ENCODE measurements at places on chromosomes 7 and 10.

DNA sequence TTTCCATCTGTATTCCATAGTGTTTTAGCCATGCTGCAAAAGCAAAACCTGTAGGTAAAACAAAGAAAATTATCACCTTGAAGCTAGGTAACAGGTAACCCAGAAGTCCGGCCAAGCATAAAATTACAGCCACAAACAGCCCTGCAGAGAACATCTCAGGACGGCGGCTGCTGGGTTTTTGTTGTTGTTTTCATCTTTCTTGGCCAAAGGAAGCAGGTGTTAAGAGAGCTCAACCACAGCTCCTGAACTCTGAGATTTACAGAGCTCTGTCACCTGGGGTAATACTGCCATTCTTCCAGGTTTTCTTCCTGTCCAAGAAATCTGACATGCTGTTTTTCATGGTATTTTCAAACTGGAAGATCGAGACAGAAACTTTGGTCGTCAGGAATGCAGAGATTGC is 847 bp upstream of the SCIN start:
- DNase-seq, result no peak

DNA sequence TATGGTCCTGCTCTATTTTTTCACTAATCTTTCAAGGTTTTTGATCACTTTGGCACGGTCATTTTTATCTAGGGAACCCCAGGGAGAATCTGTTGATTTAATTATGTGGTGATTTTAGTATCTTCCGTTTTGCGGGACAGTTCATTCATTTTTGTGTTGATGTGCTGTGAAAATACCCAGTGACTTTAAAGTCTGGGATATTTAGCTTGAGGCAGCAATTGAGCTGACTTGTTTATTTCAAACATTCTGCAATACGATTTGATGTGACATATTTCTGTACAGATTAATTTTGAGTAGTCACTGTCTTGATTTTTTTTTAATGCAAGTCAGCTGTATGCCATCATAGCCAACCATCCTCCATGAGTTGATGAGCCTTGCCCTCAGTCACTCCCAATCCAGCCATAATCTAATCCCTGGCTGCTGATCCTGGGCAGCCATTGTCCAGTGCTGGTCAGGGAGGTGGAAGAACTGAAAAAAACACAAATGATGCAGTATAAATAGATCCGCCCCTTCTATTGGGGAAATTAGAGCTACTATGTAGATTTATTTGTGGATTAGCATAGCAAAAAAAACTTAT is 183.4 kb downstream of the CCSER2 start:
- DNase-seq, result no peak

GRCh38 chr7:41630741-41631140 is 72.1 kb downstream of the INHBA start:
- no peak for DNase-seq

DNA sequence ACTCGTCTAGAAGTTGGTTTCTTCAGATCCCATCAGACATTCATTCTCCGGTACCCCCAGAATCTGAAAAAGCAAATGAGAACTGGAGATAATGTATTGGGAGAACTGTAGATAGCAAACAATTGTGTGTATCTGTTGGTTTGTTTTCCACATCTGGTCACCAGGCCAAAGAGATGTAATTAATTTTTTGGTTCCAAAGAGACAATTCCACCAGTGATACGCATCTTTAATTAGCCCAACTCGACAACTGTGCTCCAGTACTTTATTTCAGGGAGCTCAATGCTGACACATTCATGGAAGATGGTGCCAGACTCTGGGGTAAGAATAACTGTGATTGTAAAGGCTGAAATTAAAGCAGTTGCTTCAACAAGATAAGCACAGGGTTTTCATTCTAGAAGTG is 74.5 kb downstream of the NPTX2 start:
- DNase-seq, result no peak

DNA sequence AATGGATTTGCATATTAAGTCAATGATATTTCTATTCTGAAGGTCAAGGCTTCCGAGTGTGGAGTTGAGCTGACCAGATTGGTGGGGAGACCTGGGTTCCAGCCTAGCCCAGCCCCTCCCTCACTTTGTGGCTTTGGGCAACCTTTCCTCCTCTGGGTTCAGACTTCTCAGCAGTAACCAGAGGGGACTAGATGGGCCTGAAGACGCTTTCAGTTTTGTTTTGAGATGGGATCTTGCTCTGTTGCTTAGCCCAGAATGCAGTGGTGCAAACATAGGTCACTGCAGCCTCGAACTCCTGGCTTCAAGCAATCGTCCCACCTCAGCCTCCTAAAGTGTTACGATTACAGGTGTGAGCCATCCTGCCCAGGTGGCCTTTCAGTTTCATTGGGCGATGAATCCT is 68.1 kb upstream of the LEP start:
- no peak for DNase-seq

Data from stimulated activated CD8-positive, alpha-beta memory T cell treated with anti-CD3 and anti-CD28 coated beads, Interleukin-15, amount 100 ng/mL, for 48 hours (primary cell).